Left ventricle myocardium inferior (tissue), 1 donor: ENCODE measurements at places on chromosomes 13 and 19. TPM values are rescaled to one million over a fixed set of nuclear protein-coding genes. Genes with fewer than 3 reads are reported as not detected.

DNA sequence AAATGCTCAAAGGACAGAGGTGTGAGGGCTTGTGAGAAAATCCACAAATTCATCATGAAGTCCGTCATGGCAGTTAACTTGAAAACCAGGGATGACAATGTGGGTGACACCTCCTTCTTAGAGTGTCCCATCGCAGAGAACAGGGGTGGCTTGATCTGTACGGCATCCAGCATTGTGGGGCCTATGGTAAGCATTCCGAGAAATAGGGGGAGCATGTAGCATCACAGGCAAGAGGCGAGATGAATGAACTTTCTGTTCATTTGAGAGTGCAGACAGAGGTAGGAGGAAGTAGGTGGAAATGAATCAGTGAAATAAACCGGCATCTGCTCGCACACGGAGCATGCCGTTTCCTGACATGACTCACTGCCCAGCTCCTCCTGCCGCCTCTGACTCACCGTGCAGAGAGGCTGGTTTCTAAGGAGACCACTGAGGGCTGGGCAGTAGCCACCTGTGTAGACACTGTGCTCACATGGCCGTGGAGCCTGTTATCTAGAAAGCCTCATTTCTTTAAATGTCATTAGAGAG lies 339.0 kb downstream of the RFC3 start:
- no peaks in the 10 kb centered on the region for H3K27me3 ChIP-seq
- H3K4me1 ChIP-seq = peaks cover 26% of the 10 kb centered on the region
- no peak overlapping the region for H3K4me3 ChIP-seq
- peak; percentile 22 for DNase-seq

DNA sequence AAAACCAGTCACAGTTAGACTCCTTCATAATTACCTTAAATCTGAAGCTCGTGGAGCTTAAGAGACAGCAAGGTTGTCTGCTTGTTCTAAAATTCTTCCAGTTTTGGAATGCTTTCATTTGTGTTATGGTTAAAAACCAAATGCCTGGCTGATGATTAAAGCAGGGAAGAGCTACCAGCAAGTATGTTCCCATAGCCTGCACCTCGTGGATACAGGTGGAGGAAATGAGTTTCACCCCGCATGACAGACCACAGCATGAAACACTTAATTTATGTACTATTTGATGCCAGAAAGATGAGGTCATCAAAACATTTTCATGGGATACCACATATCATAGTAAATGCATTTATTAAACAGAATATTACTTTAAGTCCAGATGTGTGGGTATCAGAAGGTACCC lies 416 bp upstream of the DOCK9 start:
- peaks cover 68% of the 10 kb centered on the region for H3K4me1 ChIP-seq
- peak overlapping the region; percentile 70 for H3K4me3 ChIP-seq
- H3K27ac ChIP-seq = peak overlapping the region; percentile 92
- H3K27me3 ChIP-seq = no peaks in the 10 kb centered on the region
- no peaks in the 10 kb centered on the region for H3K36me3 ChIP-seq

DNA sequence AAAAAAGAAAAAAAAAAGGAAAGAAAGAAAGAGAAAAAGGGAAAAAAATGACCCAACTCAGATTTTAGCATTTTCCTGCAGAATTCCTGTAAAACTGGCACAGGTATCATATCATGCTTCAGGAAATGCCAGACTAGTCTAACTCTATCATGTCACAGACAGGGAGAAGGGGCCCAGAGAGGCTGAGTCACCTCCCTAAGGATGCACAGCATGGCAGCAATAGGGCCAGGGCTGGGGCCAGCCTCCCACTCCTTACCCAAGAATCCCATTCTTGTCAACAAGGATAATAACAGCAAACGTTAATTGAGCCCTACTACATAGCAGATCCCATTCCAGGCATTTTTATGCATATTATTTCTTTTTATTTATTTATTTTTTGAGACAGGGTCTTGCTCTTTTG lies 8.5 kb downstream of the GPR4 start:
- H3K27ac ChIP-seq = no peak overlapping the region
- H3K4me1 ChIP-seq = peaks cover 53% of the 10 kb centered on the region
- no peak for DNase-seq
- H3K4me3 ChIP-seq = no peak overlapping the region

DNA sequence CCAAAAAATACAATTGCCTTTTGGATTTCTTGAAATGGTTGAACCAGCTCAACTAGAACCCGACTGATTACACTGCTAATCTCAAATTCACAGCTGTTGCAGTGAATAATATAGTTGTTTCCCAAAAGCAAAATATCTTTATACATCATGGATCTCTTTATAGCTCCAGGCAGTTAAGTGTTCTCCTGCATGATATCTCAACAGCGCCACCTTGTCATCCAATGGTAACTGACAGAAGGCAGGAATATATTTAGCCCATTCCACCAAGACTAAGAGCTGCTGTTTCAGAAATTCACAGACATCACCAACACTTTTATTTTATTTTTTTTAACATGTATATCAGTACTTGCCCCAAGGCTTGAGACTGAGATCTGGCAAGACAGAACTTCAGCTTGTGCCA lies 1141.0 kb upstream of the PRR20A start:
- no peak overlapping the region for H3K4me3 ChIP-seq
- no peaks in the 10 kb centered on the region for H3K27me3 ChIP-seq
- H3K4me1 ChIP-seq = no peaks in the 10 kb centered on the region
- DNase-seq = no peak
- H3K36me3 ChIP-seq = no peaks in the 10 kb centered on the region
- H3K27ac ChIP-seq = no peak overlapping the region

- H3K36me3 ChIP-seq = no peaks in the 10 kb centered on the region
- H3K4me1 ChIP-seq = no peaks in the 10 kb centered on the region
- peaks cover 21% of the 10 kb centered on the region for H3K27me3 ChIP-seq
- H3K4me3 ChIP-seq = no peak overlapping the region
- H3K27ac ChIP-seq = no peak overlapping the region
- DNase-seq = no peak
Observed at GRCh38 chr19:28324275-28325060, 888.5 kb downstream of the UQCRFS1 start.

DNA sequence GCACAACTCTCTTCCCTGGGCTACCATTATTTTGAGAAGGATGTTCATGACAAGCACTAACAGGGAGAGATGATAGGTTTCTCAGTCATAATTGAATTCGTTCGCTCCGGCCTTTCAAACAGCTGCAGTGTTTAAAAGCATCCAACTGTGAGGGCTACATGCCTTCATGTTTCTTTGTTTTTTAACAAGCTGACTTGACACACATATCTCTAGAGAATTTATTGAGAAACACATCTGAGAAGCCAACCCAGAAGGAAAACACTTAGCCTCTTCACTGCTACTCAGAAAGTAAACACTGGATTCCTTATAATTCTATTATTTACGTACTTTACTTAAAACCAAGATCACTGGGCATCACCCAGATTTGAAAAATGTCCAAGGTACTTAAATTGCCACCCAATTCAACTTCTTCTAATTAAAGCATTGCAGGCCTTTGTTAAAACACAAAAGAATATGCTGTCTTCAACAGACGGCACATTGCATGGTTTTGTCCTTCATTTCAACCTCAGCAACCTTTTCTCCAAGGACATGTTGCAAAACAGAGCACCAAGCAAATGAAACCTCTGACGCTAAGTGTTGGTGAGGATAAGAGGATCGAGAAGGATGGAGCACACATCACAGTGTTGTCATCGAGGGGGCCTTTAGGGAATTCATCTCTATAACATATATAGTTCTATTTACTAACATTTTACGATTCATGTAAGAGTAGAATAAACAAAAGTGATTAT lies 75.8 kb downstream of the TBC1D4 start:
- no peak for DNase-seq
- no peaks in the 10 kb centered on the region for H3K36me3 ChIP-seq
- peak overlapping the region; percentile 79 for H3K27ac ChIP-seq
- H3K27me3 ChIP-seq = no peaks in the 10 kb centered on the region
- H3K4me1 ChIP-seq = peaks cover 61% of the 10 kb centered on the region

Gene LPAR6
- 11.5 TPM for total RNA-seq

Gene KISS1R
- not detected for total RNA-seq
